Lung (tissue), 17 donors: ENCODE measurements at places on chromosomes 4 and X.
A peak's percentile ranks its signal among the peaks of the same experiment; 100 is the strongest.

DNA sequence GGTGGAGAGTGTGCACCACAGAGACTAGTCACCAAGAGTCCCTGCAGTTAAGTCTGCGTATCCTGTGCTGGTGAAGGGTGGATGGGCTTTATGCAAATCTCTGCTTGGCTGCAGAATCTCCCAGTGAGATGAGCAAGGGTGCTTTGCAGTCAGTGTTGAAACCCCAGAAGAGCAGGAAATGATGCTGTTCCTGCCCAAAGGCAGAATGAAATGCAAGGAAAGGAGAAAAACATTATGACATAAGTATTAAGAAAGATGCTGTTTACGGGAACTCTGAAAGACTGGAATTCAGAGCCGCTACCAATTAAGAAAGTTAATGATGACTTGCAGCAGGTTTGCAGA, 25.4 kb upstream of the ACSL1 start:
- no peaks in the 10 kb centered on the region for H3K4me1 ChIP-seq
- H3K27ac ChIP-seq, result peak overlapping the region; percentile 34
- no peaks in the 10 kb centered on the region for H3K27me3 ChIP-seq
- H3K4me3 ChIP-seq, result no peak overlapping the region
- no peaks in the 10 kb centered on the region for H3K36me3 ChIP-seq

DNA sequence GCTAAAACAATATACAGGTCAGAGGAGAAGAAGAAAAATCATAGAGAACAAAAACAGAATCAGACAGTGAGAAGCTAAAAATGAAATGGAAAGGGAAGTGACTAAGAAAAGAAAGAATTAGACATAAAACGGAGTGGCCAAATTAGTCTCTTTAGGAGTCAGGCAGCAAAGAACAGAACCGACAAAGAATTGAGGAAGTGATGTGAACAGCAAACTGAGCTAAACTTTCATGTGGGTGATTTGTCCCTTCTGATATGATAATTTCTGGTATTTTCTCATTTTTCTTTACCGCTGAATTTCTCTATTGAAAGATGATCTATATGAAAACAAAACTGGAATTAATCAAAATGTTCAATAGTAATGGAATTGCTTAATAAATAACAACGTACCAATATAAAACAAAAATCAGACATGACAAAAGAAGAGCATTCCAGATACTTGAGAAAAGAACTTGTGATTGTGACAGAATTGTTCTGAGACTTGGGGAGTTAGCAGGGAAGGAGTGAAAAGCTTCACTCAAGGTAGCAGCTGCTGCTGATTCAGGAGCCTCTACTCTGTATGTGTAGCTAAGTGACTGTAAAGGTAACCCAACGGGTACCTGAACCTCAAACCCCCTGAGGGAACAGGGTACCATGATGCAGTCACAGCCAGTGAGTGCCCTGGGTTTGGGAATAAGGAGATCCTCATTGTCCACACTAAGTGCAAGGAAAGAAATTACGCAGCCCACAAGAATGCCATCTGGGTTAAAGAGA, 8.8 kb downstream of the TAPT1 start:
- H3K4me3 ChIP-seq, result no peak overlapping the region
- peak overlapping the region; percentile 17 for H3K27ac ChIP-seq

GRCh38 chrX:107996124-107996523, 14.0 kb upstream of the TEX13B start:
- no peak overlapping the region for H3K4me3 ChIP-seq
- H3K27me3 ChIP-seq, result no peaks in the 10 kb centered on the region
- H3K4me1 ChIP-seq, result no peaks in the 10 kb centered on the region
- no peaks in the 10 kb centered on the region for H3K36me3 ChIP-seq

GRCh38 chrX:150337026-150337425, 26.1 kb upstream of the MAMLD1 start:
- H3K27me3 ChIP-seq, result no peaks in the 10 kb centered on the region
- no peak overlapping the region for H3K4me3 ChIP-seq
- no peak overlapping the region for H3K27ac ChIP-seq

- no peak overlapping the region for H3K4me3 ChIP-seq
- H3K4me1 ChIP-seq, result no peaks in the 10 kb centered on the region
- DNase-seq, result no peak
- H3K36me3 ChIP-seq, result no peaks in the 10 kb centered on the region
- H3K27ac ChIP-seq, result no peak overlapping the region
- H3K27me3 ChIP-seq, result peaks cover 2% of the 10 kb centered on the region
Observed at GRCh38 chrX:22037911-22038537, 5.9 kb downstream of the PHEX start.

DNA sequence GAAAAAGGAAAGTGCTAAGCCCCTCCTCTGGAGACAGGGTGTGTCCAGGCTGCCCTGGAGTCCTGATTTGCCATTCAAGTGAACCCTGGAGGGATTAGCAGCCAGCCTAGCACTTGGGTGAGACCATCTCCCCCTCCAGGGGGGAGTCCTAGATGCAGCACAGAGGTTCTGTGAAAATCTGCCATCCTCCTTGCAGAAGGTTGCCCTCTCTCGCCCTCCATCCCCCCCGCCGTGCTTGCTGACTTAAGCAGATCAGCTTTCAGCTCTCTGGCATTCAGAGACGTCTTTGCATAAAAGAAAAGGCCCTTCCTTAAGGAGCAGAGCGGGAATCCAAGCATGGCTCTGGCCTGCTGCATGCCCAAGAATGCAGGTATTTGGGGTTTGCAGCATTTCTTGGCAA, 102.1 kb upstream of the SCML1 start:
- no peaks in the 10 kb centered on the region for H3K27me3 ChIP-seq
- H3K27ac ChIP-seq, result no peak overlapping the region
- peak; percentile 60 for DNase-seq
- H3K36me3 ChIP-seq, result no peaks in the 10 kb centered on the region

DNA sequence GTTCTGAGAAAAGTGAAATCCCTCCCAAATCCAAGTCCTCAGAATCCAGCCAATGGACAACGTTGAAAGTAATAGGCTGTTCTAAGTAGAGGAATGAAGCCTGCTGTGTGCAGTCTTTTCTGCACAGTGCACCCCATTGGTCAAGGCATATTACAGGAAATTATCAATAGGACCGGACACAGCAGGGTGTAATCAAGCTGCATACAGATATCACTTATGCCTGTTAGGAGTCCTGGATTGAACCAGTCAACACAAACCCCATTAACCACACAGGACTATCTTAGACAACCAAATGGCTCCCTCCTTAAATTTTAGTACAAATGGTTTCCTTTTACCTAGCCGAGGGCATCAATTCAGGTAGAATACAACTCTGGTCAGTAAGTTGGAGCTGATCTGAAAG, 34.2 kb upstream of the MAGEA8 start:
- no peak overlapping the region for H3K4me3 ChIP-seq
- H3K36me3 ChIP-seq, result no peaks in the 10 kb centered on the region

GRCh38 chr4:81505004-81505598, 33.4 kb upstream of the RASGEF1B start:
- no peak overlapping the region for H3K4me3 ChIP-seq
- peaks cover 45% of the 10 kb centered on the region for H3K4me1 ChIP-seq
- H3K36me3 ChIP-seq, result no peaks in the 10 kb centered on the region
- no peaks in the 10 kb centered on the region for H3K27me3 ChIP-seq
- peak; percentile 72 for DNase-seq

DNA sequence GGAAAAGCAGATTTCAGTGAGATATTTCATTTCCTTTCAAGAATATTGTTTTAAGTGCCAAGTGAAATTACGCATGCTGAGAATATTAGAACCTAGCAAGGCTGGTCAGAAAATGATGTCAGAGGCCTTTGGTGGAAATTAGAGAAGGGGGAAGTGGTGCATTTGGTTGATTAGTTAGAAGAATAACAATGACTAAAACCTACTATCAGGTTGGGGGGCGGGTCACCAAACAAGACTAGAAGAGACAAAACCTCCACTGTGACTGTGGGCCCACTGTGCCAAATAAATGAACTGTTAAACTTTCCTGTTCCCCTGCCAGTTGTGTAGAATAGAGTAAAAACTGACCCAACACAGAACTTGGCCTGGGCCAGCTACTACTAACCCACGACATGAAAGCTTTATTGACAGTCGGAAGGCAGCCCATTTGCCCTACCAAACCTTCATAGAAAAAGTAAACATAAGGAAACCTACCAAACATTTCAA, 2.9 kb downstream of the RAPGEF2 start:
- DNase-seq, result no peak
- H3K27me3 ChIP-seq, result no peaks in the 10 kb centered on the region
- no peaks in the 10 kb centered on the region for H3K36me3 ChIP-seq
- peak overlapping the region; percentile 62 for H3K27ac ChIP-seq
- H3K4me3 ChIP-seq, result peak overlapping the region; percentile 15
- peaks cover 2% of the 10 kb centered on the region for H3K4me1 ChIP-seq

DNA sequence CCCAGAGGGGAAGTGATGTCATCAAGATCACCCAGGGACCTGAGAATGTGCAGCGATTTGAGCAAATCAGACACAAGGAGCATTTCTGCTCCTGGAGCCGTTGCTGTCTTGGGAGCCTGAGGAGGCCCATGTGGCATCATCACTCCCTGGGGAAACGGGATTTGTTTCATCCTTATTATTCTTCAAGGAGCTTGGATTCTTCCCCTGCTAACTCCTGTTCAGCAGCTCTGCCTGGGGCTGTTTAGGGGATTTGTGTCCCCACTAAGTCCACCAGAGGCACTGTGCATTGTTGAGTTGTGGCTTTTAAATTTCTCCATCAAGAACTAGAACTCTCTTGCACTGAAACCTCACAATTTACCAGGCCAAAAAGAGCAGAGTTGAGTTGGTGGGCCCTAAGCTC, 104.2 kb upstream of the MSX1 start:
- H3K27ac ChIP-seq, result no peak overlapping the region
- no peak overlapping the region for H3K4me3 ChIP-seq
- no peak for DNase-seq
- H3K27me3 ChIP-seq, result no peaks in the 10 kb centered on the region

DNA sequence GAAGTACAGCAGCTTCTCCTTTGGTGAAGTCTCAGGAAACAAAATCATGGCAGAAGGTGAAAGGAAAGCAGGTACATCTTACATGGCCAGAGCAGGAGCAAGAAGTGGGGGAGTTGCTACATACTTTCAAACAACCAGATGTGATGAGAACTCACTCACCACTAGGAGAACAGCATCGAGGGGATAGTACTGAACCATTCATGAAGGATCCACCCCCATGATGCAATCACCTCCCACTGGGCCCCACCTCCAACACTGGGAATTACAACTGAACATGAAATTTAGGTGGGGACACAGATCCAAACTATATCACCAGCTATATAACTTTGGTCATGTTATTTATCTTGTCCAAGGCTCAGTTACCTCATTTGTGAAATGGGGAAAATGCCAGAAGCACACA, 159.4 kb downstream of the OPHN1 start:
- no peak overlapping the region for H3K27ac ChIP-seq
- DNase-seq, result no peak
- no peaks in the 10 kb centered on the region for H3K4me1 ChIP-seq
- H3K27me3 ChIP-seq, result no peaks in the 10 kb centered on the region

GRCh38 chrX:3820167-3820566, 106.7 kb upstream of the PRKX start:
- H3K27me3 ChIP-seq, result peaks cover 5% of the 10 kb centered on the region
- no peak overlapping the region for H3K4me3 ChIP-seq
- H3K4me1 ChIP-seq, result no peaks in the 10 kb centered on the region
- no peak for DNase-seq
- peaks cover 4% of the 10 kb centered on the region for H3K36me3 ChIP-seq

DNA sequence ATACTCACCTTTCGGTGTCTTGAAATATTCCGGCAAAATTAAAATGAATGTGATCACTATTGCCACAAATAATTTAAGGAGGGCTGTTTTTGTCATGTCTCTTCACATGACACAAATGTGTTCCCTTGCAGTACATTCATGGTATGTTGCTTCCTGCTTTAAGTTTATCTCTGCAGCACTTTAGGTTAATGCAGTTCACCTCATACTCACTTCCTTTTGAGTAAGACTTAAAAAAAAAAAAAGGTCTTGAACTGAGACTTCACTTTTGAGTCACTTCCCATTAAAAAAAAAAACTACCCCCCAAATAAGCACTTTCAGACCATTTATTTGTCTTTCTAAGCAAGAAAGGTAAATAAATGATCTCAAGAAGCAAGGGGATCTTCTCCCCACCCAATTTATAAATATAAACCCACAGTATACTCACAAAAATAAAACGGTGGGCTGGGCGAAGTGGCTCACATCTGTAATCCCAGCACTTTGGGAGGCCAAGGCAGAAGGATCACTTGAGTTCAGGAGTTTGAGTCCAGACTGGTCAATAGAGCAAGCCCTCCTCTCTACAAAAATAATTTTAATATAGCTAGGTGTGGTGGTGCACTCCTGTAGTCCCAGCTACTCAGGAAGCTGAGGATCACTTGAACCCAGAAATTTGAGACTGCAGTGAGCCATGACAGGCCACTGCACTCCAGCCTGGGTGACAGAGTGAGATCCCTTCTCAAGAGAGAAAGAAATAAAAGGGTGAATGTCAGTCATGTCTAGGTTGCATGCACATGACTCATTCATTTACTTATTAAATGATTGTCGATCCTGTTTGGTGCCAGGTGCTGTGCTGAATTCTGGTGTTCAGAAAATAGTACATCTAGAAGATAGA, at the start of gene TMEM156:
Gene TMEM156 (minus strand): TSS at position 192 of the 868 bp plus-strand sequence. CDS start 96 bp downstream, at position 96.
- H3K27me3 ChIP-seq, result no peaks in the 10 kb centered on the region
- no peak for DNase-seq
- no peaks in the 10 kb centered on the region for H3K4me1 ChIP-seq
- H3K27ac ChIP-seq, result peak within 1 kb of the TSS; percentile 14
- no peak within 1 kb of the TSS for H3K4me3 ChIP-seq

DNA sequence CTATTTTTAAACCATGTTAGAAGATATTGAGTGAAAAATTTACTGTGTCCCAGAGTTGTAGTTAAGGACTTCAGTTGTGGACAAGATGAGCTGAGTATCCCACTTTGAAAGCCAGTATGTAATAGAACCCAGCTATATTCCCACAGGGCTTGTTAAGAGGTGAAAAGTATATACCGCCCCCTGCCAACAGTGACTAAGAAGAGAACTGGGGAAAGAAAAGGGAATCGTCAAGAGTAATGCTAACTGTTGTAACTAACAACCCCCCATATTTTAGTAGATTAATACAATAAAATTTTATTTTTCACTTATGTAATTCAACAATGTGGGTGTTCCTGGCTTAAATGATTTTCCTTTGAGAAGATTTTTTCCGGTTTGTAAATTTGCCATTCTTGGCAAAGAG, 250.4 kb upstream of the GIMD1 start:
- no peaks in the 10 kb centered on the region for H3K36me3 ChIP-seq
- no peaks in the 10 kb centered on the region for H3K4me1 ChIP-seq
- H3K27ac ChIP-seq, result no peak overlapping the region

- peaks cover 9% of the 10 kb centered on the region for H3K4me1 ChIP-seq
- H3K27me3 ChIP-seq, result peaks cover 5% of the 10 kb centered on the region
- no peak overlapping the region for H3K27ac ChIP-seq
Observed at GRCh38 chrX:70084592-70085240, 22.5 kb downstream of the OTUD6A start.

DNA sequence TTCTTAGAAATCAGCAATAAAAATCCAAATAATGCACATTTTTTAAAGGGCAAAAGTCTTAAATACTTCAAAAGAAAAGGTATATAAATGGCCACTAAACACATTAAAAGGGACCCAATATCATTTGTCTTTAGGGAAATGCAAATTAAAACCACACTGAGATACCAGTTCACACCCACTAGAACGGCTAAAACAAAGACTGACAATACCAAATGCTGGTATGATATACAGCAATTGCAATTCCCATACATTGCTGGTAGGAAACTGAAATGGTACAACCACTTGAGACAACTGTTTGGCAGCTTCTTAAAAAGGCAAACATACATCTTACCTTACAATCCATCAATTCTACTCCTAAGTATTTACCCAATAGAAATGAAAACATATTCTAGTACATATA, 33.7 kb downstream of the CAMK2D start:
- no peak overlapping the region for H3K27ac ChIP-seq
- H3K27me3 ChIP-seq, result no peaks in the 10 kb centered on the region
- H3K4me3 ChIP-seq, result no peak overlapping the region
- no peaks in the 10 kb centered on the region for H3K4me1 ChIP-seq

GRCh38 chr4:118417325-118417724, 64.5 kb upstream of the PRSS12 start:
- H3K27me3 ChIP-seq, result no peaks in the 10 kb centered on the region
- H3K4me1 ChIP-seq, result no peaks in the 10 kb centered on the region
- H3K36me3 ChIP-seq, result no peaks in the 10 kb centered on the region
- no peak overlapping the region for H3K27ac ChIP-seq
